ENCODE measurements at places on chromosomes 6 and 20.

DNA sequence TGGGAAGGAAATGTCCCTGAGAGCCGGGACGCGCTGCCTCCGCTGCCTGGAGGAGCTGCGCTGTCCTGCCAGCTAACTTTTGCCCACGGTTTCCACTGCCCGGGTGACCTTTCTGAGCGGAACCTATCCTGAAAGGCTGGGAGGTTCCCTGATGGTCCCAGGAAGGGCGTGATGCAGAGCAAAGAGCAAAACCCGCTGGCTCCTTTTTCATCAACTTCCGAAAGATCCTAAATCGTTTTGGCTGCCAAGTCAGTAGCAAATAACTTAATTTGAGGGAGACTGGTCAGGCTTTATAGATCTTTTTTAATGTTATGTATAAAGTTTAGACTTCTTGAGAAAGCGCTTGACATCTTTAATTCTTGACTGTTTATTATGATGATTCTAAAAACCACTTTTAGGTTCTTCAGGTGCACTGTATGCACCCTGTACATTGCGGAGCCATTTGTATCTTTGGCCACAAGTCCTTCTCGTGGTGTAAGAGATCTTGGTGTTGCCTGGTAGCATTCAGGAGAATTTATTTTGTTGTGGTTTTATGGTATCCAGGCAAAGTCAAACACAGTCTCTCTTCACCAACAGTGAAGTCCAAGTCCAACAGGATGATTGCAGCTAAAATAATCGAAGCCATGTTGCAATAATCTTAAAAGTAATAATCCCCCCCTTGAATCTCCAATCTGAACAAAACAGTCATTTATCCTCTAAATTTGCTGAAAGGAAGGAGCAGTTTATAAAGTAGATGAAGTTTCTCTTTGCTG, at the start of gene SYNE1:
TSS of gene SYNE1 (minus strand) at position 67 of the 752 bp plus-strand sequence. CDS start 9,031 bp downstream, outside the sequence.
- no peak for DNase-seq

- DNase-seq = no peak
These were observed 12.9 kb downstream of the PRSS16 start for GRCh38 chr6:27260369-27260768.

- DNase-seq = no peak
These were observed 42.9 kb upstream of the FAM83D start for GRCh38 chr20:38883081-38883980.

DNA sequence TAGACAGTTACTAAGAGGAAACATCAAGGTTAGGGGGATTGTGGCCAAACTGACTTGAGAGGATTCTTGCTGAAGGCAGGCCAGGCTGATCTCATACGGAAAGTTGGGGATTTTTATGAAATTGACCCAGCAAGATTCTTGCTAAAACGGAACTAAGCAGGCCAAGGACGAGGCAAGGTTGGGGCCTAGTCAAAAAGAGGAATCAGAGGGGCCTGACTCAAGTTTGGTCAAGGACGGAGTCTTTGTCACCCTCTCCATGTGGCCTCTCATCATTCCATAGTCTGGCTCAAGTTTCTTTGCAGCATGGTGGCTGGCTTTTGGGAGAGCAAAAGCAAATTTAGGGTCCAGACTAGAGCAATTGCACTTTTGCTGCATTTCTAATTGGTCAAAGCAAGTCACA, 7.9 kb upstream of the HECA start:
- peak; percentile 60 for DNase-seq

- DNase-seq = no peak
These were observed 297.8 kb downstream of the GJA1 start for GRCh38 chr6:121733234-121733633.

- no peak for DNase-seq
These were observed 50.0 kb downstream of the BPIFB1 start for GRCh38 chr20:33332905-33333456.

DNA sequence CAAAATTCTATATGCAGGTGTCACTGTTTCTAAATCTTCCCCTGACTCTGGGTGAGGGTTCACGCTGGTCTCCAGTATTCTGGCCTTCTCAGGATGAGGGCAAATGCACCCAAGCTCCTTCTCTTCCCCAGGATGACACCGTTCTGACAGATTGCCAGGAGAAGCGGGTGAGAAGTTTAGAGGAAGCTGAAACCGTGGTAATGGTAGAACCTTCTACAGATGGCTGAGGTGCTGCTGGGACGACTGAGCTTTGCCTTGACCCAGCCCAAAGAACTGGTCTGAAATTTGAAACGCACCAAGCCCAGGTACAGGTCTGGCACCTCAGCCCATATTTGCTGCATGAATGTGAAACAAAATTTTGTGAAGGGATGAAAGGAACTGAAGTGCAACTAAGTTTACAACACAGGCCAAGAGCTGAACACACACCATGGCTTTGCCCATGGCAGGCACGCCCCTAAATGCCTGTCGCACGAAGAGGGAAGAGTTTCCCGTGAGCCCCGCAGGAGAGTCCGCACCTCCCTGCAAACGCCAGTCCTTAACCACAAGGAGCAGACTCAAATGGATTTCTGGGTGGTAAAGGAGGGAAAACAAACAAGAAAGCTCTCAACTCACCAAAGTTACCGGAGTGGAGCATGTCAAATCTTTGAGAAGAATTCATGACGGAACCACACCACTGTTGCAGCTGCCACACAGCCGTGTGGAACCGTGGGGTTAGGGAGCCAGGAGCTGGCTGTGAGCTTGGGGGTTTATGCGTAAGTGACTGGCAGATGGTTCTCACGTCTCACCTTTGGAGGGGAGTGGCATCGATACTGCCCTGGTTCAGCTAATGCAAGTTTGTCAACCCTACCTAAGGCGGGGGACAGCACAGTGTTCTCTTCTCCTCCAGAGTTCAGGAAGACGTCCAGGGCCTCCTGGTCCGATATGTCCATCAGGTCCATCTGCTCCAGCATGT, 138.9 kb downstream of the DTNBP1 start:
- DNase-seq = no peak

DNA sequence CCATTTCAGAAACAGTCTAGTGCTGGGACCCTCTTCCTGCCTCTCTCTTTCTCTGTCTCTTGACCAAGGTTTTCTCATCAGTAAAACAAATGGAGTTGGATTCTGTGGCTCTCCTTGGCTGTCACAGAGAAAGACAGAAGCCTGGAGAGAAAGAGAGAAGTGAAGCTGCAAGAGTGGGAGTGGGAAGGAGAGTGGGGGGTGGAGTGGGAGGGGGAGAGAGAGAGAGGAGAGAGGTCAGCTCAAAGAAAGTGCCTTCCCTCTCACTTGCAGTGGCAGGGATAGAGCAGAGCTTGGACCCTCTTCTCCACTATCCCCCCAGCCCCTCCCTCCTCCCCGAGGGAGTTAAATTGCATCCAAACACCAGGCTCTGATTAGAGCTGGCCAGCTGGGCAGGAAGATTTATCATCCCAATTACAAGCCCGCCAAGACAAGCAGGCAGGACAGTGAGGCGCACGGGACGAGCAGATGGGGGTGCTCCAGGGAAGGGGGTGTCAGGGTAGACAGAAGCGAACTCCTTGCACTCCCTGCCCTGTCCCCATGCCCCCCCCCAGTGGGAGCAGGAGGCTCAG, 74.3 kb downstream of the CD40 start:
- DNase-seq = no peak

DNA sequence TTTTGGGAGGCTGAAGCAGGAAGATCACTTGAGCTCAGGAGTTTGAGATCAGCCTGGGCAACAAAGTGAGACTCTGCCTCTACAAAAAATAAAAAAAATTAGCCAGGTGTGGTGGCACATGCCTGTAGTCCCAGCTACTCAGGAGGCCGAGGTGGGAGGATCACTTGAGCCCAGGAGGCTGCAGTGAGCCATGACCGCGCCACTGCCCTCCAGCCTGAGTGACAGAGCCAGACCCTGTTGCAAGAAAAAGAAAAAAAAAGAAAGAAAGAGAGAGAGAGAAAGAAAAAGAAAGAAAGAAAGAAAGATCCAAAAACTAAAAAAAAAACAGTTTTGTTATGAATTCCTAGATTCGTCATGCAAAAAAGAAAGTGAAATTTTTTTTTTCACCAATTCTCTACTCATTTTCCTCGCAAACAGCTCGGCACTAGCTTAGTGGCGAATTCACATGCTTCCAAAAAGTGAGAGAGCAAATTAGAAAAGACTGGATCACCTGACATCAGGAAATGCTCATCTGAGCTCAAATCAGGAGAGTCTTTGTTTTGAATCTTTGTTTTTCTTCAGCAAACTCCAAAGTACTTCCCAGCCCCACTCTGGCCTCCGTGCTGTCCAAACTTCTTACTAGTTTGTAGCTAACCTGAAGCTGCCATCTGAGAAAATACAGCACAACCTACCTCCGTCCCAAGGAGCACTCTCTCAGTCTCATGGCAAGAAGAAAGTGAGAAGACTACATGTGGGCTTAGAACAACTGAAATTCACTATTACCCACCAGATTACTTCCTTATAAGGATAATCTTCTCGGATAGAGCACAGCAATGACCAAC, 27.0 kb downstream of the IPCEF1 start:
- no peak for DNase-seq

- DNase-seq = peak; percentile 88
These were observed 14.5 kb downstream of the GNL1 start for GRCh38 chr6:30541515-30542403.
